ENCODE measurements at places on chromosomes 12 and 14. TPM values are rescaled to one million over a fixed set of nuclear protein-coding genes. Genes with fewer than 3 reads are reported as not detected.

The NPFF gene
- not detected for total RNA-seq

The TAS2R8 gene
- total RNA-seq = not detected

The NUAK1 gene
- not detected for total RNA-seq

The SLC5A8 gene
- not detected for total RNA-seq
